Activated CD4-positive, alpha-beta T cell treated with anti-CD3 and anti-CD28 coated beads, Interleukin-2, amount 50 U/mL, for 16 hours (primary cell): ENCODE measurements at places on chromosomes 1 and 21.
A peak's percentile ranks its signal among the peaks of the same experiment; 100 is the strongest.

DNA sequence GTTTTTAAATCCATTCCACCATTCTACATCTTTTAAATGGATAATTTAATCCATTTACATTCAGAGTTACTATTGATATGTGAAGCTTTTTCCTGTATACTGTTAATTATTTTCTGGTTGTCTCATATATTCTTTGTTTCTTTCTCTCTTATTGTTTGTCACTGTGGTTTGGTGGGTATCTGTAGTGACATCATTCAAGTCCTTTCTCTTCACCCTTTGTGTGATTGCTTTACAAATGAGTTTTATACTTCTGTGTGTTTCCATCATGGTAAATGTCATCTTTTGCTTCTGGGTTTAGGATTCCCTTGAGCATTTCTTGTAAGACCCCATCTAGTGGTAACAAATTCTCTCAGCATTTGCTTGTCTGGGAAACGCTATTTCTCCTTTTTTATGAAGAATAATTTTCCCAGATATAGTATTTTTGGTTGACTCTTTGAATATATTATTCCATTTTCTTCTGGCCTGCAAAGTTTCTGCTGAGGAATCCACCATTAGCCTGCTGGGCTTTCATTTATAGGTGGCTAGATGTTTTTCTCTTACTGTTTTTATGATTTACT, 10.2 kb downstream of the LY9 start:
- no peak for DNase-seq

GRCh38 chr1:61378494-61379180, 296.3 kb downstream of the NFIA start:
- no peak for DNase-seq

GRCh38 chr1:22359427-22359826, 92.2 kb upstream of the ZBTB40 start:
- no peak for DNase-seq

DNA sequence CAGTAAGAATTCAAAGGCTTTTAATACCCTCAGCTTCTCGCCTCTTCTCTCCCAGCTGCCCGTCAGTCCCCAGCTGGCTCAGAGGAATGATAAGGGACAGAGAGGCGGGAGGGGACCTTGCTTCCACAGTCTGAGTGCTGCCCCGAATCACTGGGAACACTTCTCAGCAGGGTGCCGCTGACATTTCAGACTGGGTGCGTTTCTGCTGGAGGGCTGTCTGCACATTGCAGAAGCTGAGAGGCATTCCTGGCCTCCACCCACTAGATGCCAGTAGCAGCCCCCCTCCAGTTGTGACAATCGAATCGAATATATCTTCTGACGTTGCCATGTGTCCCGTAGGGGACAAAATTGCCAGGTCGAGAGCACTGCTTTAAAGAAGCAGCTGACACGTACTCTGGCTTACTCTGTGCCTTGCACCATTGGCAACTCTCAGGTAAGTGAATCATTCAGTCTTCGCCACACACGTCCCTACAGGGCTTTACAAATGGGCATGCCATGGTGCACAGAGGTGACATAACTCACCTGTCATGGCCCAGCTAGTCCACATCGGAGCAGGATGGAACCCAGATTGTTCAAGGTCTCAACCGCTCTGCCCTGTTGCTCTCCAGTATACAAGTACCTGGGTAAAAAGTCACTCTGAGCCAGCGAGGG, 23.9 kb downstream of the CTNNBIP1 start:
- no peak for DNase-seq

DNA sequence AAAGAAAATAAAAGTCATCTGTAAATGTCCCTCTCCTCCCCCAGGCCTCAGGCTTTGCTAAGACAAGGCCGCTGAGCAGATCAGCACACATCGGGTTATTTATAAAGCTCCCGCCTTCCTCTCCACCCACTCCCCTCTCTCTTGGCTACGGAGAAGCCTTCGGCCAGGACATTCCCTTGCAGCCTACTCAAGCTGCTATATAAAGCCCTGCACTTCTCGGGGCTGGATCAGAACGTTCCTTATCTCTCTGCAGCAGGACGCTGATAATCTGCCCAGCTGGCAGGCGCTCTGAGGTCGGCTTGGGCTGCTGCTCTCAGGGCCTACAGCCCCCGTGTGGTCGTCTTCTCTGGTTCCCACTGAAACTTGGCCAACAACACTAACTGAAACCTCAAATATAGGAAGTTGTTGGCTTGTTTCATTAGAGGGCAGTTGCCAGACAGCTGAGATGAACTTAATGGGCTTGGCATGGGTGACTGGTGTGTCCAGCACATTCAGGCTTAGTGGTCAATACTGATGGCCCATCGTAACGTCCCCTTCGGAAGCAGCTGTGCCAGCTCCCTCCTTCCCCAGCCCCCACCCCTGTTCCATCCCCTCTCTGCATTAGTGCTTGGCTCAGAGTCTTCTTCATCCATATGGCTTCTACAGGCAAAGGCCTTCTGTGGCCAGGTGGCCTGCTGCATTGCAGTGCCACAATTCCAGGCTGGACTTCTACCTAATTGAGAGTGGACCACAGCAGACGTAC, 64.6 kb downstream of the IER5 start:
- no peak for DNase-seq

DNA sequence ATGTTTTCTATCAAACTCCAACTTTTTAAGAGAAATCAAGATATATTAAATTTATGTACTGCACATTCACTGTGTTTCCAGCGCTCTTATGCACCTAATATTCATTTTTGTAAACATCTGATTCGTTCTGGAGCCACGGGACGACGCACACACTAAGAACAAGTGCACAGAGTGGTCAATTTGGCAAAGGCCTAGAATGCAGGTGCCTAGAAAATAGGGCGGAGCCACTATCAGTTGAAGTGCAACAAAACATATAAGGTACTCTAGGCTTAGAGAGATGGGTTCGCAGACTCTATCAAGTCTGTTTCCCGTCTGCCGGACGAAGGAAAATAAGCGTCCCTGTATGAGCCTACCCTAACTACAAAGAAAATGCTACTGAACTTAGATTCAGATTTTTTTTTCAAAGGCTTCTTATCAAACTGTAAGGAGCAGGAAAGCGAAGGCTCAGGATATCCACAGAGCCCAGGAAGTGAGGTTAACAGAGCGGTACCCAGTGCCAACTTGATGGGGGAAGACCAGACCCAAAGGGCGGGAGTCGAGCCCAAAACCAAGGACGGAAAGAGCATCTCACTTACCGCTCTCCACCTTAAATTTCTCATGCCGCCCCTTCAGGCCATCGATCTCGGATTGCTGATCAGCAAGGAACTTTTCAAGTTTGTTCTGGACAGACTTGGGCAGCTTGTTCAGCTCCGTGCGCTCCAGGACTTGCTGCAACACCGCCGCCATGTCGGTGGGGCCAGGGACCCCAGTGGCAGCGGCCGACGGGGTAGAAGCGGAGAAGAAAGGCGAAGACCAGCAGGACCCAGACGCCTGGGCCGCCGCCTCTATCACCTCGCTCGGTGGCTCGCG, 526 bp downstream of the TPR start:
- DNase-seq = peak; percentile 58

DNA sequence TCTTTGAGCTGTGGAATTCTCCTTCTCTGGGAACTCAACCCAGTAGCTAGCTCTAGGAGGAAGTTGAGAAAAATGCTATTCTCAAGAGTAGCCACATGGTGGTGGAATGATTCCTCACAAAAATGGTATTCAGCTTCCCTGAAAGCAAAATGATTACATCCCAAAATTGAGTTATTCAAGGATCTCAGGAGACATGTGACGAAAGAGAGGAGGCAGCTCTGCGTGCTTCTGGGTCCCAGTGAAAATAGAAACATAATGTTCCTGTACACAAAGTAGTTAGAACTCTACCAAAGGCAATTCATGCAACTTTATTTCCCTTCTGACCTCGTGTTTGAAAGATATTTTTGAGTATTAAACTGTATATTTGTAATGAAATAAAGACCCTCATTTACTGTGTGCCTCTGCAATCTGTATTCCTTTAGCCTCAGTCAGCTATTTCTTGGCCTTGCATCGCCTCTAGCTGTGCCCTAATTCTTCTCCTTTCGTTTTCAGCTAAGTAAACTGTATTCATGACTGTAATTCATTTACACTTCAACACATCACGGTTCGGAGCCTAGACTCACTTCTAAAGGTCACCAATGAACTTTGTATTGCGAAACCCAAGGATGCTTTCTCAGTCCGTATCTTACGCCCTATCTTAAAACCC, 167.3 kb downstream of the FASLG start:
- DNase-seq = peak; percentile 16

GRCh38 chr1:19466112-19466561, 19.2 kb downstream of the CAPZB start:
- no peak for DNase-seq

DNA sequence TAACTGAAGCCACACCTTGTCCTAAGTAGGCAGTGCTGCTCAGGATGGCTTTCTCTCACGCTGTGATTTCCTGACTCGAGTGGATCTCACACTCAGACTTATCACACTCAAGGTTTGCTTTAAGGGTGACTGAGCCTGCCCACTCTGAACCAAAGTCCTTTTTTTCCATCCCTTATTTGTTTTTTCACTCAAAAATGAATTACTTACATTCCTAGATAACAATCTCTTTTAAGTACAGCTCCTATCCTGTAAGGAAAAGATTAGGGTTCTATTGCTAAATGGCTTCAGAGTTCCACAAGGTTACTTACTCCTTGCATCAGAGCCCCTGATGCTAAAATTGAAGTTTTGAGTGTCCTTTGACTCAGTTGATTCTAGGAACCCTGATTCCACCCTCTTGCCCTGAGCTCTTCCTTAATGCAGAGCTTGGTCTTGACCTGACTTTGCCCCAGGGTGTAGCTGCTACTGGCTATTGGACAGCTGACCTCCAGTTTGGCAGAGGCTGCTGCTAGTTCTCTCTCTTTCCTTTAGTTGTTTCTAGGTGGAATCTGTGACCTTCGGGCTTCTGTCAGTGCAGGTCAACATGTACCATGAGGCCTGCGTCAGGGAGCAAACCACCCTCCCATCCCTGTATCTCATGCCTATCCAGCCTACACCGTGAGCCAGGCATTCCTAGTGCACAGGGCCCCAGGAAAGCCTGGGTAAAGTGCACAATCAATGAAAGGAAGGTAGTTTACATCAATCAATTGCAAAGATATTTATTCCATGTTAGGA, 80.1 kb upstream of the CD55 start:
- DNase-seq = no peak

DNA sequence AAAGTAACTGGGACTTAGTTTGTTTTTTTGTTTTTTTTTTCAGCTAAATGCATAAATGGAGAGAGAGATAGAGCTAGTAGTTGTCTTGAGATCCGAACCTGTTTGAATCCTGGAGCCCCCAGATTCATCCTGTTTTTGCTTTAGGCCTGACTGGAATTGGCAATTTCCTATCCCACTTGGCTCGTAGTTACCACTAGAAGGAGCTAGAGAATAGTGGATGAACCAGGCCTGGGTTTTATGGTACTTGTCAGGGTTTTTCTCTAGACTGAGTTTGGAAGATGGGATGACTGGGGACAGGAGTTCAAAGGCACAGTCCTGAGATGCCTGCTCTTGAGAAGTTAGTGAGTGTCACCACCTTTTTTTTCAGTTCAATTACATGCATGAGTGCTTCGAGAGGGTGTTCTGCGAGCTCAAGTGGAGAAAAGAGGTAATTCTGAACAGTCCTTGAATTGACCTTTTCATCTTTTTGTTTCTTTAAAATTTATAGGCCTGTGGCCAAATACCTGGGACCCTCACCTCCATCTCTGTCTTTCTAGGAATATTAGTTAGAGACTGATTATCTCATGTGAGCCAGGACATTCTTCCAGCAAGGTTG, 23.4 kb downstream of the CELF3 start:
- no peak for DNase-seq

DNA sequence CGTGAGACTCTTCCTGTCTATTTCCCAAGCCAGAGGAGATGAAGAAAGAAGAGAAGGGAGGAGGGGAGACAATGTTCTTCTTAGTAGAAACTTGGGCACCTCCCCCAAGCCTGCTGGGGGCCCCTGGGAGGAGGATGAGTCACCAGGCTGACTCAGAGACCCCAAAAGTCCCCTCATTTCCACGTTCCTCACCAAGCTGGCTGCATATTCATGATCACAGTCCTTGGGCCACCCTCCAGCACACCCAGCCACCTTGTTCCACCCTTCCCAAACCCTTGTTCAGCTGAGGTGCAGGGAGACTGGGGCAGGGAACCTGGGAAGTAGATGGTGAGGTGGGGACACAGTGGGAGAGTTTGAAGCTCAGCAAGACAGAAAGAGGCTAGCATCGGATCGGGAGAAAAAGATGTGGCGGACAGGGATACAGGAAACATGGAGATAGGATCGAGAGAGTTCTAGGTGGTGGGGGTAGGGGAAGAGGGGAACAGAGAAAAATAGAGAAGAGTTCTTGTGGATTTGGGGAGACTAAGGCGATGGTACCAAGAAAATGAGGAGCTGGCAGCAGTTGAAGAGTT, 712 bp downstream of the RAB13 start:
- no peak for DNase-seq

DNA sequence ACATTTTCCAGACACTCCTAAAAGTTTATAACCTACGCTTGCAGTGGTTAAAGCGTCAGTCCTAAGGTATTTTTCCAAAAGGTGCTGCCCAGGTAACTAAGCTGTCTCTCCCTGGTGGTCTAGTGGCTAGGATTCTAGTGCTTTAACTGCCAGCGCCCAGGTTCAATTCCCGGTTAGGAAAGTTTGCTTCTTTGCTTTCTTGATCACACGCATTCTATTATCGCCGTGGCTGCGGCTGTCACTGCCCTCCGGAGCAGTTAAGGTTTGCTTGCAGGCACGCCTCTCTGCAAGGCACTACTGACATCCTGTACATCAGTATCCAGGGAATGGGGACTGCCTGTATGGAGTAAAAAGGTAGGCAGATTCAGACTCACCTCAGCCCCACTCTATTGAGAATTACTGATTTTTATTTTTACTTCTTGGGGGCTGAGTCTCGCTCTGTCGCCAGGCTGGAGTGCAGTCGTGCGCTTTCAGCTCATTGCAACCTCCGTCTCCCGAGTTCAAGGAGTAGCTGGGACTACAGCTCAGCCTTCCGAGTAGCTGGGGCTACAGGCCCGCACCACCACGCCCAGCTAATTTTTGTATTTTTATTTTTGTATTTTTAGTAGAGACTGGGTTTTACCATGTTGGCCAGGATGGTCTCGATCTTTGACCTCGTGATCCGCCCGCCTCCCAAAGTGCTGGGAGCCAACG, 53.2 kb upstream of the CFAP126 start:
- DNase-seq = no peak

DNA sequence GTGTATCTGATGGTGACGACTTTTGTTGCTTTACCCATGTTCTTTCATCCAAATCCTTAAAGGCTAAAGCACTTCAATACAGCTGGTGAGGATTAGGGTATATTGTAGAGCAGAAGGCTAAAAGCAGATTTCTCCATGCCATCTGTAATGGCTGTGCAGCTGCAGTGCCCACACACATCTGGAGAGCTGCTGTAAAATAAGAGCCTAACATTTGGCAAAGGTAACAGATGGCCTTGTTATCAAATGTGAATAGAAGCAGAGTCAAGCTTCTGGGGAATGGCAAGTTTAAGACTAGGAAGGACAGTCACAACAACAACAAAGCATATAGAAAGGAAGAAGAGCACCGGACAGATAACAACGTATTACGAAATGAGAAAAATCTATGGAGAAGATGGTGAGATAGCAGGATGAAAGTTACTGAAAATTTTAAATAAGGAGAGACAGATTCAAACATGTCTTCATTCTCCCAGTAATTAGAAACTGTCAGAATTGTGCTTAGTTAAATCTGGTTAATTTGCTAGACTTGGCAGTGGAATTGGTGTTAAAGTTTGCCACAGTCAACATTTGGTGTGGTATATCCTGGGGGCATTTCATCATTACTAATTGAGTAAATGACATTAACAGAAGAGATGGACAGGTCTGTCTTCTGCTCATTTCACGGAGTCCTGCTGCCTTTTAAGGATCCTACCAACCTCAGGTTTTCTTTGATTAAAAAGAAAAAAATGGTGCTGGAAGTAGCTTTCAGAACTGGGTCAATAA, 1093.2 kb downstream of the ADGRL2 start:
- no peak for DNase-seq

- peak; percentile 67 for DNase-seq
These were observed 57.4 kb upstream of the MTF2 start for GRCh38 chr1:93021539-93022134.
